NCI-H526 treated with DMSO at 0.1 percent for 48 hours (cell line): ENCODE measurements at places on chromosomes 1 and 21.

GRCh38 chr1:179313004-179313403 is 19.4 kb downstream of the SOAT1 start:
- DNase-seq, result no peak

- DNase-seq, result peak; percentile 73
Observed at GRCh38 chr1:245591346-245592188, 436.8 kb downstream of the KIF26B start.

DNA sequence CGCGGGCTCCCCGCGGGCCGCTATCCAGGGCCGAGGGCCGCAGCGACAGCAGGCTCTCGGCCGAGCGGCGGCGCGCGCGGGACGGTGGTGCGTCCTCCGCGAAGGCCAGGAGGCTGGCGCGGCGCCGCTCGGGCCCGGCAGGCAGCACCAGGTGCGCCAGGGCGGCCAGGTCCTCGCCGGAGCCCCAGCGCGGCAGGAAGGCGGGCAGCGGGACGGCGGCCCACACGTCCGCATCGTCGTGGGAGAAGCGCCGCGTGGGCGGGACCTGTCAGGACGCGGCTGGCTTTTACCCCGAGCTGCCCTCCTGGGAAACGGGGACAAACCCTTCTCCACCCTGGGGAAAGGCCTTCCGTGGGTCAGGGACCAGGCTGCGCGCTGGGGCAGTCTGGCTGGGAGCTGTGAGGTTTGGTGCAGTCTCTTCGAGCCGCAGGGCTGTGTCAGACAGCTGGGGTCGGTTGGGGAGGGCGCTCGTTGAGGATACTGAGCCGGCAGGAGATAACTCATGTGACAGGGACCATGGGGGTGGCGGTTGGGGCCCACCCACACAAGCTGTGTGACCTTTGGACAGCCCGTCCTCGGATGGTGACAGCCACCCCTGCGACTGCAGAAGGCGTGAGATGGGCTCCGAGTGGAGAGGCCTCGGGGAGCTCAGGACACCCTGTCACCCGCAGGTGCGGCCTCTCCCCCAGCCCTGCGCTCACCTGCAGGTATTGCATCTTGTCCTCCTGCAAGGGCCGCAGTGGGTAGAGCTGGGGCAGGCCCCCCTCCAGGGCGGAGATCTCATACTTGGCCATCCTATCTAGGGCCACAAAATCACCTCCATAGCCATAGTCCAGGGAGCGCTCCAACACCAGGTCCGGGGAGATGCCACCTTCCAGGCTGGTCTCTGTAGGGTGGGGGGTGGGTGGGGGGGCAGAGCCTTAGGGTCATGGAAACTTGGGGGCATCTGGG is 6.0 kb downstream of the HES3 start:
- no peak for DNase-seq

- peak; percentile 8 for DNase-seq
Observed at GRCh38 chr1:222171005-222171404, 376.9 kb downstream of the HHIPL2 start.

DNA sequence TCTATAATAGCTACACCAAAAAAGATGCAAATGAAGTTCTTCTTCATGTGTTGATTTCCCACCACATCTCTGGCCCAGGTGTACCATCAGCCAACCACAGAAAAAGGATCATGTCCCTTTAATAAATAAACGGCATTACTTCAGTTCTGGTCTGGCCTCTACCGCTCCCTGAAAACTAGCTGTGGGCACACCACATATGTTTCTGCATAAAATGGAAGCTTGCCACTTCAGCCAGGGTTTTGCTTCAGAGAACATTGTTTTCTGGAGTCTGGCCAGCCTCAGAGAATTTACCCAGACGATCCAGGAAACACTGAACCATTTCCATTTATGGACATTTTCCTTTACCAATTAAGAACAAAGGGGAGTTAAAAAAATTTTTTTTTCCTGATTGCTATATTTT is 5.8 kb upstream of the LAMC2 start:
- peak; percentile 57 for DNase-seq

DNA sequence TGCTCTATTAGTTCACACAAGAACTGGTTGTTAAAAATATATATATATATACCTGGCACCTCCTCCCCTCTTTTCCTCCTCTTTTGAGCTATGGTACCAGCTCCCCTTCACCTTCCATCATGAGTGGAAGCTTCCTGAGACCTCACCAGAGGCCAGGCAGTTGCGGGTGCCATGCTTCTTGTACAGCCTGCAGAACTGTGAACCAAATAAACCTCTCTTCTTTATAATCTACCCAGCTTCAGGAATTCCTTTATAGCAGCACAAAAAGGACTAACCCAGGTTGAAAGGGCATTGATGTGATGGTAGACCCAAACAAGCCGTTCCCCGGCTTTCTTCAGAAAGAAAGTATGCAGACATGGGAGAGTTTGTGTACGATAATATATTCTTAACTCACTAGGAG is 14.9 kb downstream of the RSPH1 start:
- no peak for DNase-seq

DNA sequence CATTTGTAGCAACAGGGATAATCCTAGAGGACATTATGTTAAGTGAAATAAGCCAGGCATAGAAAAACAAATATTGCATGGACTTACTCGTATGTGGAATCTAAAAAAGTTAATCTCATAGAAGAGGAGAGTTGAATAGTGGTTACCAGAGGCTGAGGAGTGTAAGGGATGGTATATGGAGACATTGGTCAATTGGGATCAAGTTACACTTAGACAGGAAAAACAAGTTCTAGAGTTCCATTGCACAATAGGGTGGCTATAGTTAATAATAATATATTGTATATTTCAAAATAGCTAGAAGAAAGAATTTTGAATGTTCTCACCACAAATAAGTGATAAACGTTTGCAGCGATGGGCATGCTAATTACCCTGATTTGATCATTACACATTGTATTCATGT is 354.6 kb downstream of the SEC16B start:
- DNase-seq, result peak; percentile 80
